ENCODE measurements at places on chromosomes 2 and 18.

GRCh38 chr2:236052926-236053821, 115.0 kb downstream of the GBX2 start:
- no peak for DNase-seq

DNA sequence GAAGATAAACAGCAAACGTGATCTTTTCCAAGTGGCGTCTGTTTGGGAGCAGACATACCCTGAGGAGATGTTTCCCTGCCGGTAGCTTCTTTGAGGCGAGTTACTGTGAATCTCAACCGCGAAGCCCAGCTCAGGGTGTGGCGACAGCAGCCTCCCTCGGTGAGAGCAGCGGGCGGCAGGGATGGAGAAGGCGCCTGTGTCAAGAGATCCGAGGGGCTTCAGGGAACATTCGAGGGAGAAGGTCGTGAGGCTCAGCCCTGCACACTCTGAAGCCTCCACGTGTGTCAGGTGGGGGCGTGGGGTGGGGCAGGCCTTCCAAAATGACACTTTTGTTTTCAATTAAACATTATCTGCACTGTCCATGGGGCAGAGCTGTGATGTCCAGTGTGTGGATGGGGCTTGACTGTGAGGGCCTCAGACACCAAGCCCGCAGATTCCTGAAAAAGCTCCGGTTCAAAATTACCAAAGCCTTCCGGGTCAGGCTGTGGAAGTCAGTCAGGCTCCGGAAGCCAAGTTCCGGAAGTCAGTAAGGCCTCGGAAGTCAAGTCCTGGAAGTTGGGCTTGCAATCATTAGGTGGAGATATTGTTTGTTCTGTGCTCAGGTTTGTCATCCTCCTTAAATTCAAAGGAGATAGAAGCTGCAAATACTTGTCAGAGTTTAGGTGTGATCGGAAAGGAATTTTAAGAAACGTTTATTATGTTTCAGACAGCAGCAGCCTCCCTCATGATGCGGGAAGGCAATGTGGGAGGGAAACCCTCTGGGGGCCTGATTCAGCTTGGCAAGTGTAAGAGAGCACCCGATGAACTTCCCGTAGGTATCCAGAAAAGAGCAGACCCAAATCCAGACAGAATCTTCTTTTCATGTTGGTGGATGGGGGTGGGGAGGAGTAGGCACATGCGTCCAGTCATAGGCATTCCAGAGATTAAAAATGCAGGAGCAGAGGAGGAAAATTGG, 20.7 kb downstream of the SMIM21 start:
- no peak for DNase-seq

- DNase-seq, result no peak
These were observed 46.9 kb upstream of the UBXN4 start for GRCh38 chr2:135694711-135695110.

DNA sequence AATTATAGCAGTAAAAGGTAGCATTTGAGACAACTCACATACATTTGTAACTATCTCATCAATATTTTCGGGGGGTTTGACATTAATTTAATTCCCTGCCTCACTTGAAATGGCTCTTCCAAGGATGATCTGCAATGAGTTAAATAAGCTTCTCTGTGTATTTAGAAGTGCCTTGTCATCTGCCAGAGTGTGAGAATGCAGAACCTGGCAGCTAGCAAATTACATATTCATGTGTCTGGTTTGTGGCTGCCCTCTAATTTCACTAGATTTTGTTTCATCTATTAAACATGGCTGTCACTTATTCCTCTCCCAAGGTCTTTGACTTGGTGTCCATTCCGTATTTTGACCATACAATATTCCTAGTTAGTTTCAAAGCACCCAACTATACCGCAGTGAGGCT, 158.3 kb upstream of the CAVIN2 start:
- no peak for DNase-seq

- DNase-seq, result peak; percentile 69
These were observed at the start of gene MFSD6 for GRCh38 chr2:190407662-190408537. Gene MFSD6, plus strand, starts transcription at chr2:190408355. Its CDS starts 27,675 bp downstream, at chr2:190436030.

DNA sequence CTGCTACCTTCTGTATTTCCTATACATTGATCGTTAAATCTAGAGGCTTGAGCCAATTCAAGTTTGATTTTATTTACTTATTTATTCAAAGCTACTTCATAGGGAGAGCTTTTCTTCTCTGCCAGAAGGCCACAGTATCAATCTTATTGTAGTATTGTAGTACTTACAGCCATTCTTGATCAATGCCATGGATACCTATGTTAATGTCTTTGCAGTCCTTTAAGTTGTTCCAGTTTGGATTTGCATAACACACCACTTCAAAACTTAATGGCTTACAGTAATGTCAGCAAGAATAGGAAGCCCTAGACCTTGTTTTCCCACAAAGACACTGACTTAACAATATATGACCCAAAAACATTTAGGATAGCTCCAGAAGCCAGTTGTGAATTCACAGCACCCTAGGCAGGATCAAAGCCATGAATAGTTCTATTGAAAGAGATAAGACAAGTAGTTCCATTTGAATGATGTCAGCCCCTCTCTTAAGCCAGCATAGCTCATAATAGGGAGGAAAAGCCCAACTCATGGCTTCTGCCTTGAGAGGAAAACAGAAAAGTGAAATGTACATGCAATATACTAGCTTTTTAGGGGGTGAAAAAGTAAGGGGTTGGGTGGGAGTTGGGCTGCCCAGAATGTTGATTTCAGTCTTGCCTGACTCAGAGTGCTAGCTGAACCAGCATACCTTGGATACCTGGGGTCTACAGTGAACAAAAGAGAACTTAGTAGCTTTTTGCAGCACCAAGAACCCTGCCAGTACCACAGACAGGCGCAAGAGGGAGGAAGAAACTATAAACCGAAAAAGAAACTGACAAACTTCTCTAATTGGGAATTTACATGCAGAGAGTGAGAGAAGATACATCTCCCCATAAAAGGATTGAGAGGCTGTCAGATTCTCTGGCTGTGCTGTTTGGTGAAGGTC, 101.4 kb downstream of the CAMKMT start:
- DNase-seq, result no peak
